ENCODE measurements at places on chromosomes 11 and 22.

- DNase-seq = no peak
Observed at GRCh38 chr11:117572671-117573070, 224.3 kb downstream of the DSCAML1 start.

DNA sequence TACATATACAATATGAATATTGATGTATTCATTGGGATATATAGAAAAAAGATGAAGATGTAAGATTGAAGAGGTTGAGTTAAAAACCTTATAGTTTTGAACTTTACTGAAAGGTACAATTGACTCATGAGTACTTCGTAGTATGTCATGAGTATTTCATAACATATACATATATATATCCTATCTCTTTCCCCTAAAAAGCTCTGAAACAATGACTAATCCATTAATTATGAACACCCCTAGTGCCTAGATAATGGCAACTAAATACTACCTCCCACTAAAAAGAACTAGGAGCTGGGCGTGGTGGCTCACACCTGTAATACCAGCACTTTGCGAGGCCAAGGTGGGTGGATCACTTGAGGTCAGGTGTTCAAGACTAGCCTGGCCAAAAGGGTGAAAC is 31.5 kb downstream of the SLC35F2 start:
- DNase-seq = no peak

DNA sequence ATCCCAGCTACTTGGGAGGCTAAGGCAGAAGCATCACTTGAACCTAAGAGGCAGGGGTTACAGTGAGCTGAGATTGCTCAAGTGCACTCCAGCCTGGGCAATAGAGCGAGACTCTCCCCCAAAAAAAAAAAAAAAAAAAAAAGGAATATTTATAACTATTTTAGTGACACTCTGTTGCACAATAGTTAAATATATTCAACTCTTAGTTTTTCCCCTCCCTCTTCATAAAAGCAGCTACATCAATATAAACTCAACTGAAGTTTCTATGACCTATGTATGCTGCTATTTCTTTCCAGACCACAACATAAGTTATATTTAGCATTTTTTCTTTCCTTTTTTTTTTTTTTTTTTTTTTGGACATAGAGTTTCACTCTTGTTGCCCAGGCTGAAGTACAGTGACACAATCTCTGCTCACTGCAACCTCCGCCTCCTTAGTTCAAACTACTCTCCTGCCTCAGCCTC is 19.2 kb downstream of the CELF1 start:
- no peak for DNase-seq

GRCh38 chr22:19565382-19566278 is 41.4 kb upstream of the CLDN5 start:
- no peak for DNase-seq

GRCh38 chr11:72848846-72849466 is 34.7 kb downstream of the ATG16L2 start:
- peak; percentile 37 for DNase-seq

DNA sequence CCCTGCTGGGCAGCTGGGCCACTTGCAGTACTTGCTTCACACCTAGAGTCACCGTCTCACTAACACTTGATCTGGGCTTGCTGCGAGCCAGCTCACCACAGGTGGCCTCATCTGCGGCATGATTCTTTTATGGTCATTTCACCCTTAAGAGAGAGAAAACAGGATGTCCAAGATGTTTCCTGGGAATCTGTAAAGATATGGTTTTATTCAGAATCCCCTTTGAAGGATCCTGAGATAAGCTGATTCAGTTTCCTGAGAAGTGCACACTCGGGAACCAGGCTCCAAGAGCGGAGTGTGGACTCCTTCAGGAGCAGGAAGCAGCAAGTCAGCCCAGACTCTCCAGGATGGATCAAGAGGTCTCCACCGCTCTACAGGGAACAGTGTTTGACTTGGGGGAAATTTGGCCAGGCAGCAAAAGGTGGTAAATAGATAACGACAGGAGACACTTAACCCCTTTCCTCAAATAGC is 21.8 kb upstream of the TP53AIP1 start:
- DNase-seq = no peak

GRCh38 chr11:134460881-134461280 is 48.8 kb upstream of the B3GAT1 start:
- DNase-seq = no peak

DNA sequence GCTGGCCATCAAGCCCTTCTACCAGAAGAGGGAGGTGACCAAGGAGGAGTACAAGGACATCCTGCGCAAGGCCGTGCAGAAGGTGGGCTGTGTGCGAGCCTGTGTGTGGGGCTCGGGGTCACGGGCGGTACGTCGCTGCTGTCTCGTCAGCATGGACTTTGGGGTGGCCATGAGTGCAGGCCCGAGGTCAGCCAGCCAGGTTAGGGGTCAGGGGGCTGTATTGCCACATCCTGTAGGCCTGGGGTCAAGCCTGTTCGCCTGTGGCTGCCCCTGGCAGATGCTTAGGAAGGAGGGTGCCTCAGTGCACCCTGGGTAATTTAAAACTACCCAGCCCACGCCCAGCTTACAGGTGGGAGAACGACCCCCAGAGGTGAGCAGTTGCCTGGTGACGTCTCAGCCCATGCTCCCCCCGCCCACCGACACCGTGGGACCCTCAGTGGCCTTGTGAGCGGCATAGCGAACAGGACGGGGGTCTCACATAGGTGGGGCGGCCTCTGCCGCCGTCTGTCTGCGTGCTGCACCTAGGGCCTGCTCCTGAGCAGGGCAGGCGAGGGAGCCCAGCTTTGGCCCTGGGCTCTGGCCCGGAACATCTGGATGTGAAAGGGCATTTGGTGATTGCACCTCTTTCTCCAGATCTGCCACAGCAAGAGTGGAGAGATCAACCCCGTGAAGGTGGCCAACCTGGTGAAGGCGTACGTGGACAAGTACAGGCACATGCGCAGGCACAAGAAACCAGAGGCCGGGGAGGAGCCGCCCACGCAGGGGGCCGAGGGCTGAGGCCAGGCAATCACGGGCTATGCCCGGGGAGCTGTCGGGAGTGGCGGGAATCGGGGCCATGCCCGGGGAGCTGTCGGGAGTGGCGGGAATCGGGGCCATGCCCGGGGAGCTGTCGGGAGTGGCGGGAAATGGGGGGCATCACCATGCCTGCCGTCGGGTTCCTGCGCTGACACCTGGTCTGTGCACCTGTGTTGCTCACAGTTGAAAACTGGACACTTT is 4.5 kb downstream of the IRF7 start:
- no peak for DNase-seq

- no peak for DNase-seq
Observed at GRCh38 chr11:47923667-47924066, 56.7 kb upstream of the PTPRJ start.

- DNase-seq = peak; percentile 78
Observed at GRCh38 chr11:130583801-130584211, 135.4 kb downstream of the ADAMTS15 start.

DNA sequence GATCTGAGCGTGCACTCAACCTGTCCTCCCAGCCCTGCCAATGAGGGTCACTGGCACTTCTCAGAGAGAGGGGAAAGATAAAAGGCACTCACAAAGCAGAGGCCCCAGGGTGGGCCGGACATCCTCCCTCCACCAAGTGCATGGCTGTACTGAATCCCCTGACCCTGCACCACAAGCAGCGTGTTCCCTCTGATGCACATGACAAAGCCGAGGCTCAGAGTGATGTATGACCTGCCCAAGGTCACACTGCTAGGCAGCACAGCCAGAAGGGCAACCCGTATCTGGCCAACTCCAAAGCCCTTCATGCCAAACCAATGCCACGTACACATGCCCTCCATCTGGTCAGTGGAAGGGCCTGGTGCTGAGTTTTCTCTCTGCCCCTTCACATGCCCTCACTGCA is 22.1 kb downstream of the SPATA19 start:
- DNase-seq = no peak

- DNase-seq = no peak
Observed at GRCh38 chr11:67998150-67999045, 5.5 kb downstream of the UNC93B1 start.

DNA sequence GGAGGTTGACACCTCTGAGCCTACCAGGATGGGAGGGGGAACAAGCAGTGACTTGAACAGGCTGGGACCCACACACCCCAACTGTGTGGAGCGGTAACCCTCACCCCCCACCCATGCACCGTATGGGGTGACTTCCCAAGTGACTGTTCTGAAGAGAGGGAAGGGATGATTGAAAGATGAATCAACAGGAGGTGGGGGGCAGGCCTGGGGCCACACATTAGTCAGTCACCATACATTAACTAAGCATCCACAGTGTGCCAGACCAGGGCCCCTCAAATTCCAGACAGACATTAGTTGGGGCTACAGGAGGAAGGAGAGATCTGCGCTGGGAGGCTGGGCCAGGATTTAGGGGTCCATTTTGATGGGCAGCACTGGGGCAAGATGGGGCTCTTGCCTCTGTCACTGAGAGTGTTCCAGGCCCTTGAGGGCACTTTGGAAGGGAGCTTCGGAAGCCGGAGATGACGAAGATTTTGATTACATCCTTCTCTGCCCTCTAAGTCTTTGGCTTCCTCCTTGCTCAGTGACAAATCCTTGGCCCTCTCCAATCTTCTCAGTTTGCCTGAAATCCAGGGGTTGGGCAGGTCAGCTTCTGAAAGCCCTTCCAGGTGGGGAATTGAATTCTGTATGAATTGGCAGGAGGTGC is 966 bp downstream of the SMTN start:
- DNase-seq = no peak

- DNase-seq = peak; percentile 79
Observed at GRCh38 chr11:70302419-70302752, 31.9 kb downstream of the PPFIA1 start.

- DNase-seq = no peak
Observed at GRCh38 chr11:116428638-116428975, 344.2 kb downstream of the BUD13 start.

GRCh38 chr22:17855572-17856290 is 81.5 kb upstream of the BID start:
- no peak for DNase-seq

DNA sequence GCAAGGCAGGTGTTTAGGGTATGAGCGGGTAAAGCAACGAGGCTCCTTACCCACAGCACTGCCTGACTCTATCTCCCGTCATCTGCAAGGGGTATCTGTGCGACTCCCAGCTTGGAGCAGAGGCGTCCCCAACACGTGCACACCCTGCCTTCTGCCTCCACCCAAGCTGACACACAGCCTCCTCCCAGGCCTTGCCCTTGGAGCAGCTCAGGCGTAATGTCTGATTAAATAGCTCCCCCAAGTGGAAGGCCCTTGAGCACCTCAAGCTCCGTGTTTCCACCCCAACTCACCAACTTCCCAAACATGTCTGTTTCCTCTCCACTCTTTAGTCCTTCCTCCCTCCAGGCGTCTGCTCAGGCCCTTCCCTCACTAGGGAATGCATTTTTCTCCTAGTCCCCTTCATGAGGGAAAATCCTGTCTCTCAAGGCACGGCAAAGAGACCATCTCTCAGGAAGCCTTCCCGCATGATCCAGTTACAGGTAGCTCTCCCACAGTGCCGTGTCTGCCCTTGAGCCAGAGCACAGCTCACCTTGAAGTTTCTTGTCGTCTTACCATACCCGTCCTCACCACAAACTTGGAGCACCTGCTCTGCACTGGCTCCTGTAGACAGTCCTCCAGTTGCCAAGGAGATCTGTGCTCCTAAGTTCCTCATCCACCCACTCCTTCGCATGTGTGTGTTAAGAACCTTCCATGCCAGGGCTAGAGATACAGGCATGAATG is 15.8 kb downstream of the CYB5R2 start:
- DNase-seq = peak; percentile 61

- no peak for DNase-seq
Observed at GRCh38 chr11:12247543-12248254, 129.7 kb upstream of the PARVA start.

DNA sequence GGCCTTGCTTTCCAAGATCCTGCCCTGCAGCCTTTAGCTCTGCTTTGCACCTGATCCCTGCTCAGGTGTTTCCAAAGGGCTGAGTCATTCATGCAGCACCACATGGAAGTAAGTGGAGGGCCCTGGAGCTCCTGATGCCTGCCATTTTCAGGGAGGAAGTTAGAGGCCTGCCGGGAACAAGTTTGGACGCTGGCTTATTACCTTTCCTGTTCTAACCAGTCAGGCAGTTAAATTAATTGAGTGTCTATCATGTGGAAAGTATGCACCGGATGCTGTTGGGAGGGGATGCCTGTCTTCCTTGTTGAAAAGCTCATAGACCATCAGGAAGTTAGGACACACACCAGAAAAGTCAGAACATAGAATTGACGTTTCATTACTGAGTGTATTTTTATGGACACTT is 73.7 kb upstream of the PLET1 start:
- no peak for DNase-seq

DNA sequence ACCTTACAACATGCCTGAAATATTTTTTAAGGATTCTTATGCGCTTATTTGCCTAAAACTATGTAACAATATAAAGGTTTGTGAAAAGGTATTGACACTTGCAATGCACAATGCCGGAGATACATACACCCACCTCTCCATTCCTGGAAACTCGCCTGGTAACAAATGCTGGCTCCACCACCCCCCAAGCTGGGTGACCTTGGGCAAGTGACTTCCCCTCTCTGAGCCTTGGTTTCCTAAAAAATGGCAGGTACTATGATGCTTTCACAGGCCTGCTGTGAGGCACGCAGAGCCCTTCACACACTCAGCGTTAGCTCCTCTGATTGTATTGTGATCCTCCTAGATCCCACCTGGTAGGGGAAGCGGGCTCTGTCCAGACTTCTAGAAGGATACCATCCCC is 2.3 kb downstream of the GAL3ST1 start:
- DNase-seq = no peak

- no peak for DNase-seq
Observed at GRCh38 chr11:84855508-84856245, 771.5 kb downstream of the DLG2 start.

DNA sequence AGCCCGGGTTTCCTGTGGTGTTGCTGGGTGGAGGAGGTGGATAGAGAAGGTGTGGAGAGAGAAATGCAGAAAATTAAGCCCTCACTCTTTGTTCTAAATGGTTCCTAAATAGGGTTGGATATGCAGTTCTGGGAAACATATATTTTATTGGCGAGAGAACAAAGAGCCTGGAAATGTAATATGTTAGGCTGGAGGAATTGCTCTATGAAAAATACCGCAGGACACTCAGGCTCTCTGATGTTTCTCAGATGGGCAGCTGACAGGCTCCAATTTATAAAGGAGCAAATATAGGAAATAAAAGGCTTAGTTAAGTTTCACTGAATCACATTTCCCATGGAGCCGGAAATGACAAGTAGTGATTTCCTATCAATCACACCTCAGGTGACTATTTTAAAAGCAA is 428.0 kb downstream of the TMEM135 start:
- DNase-seq = no peak

DNA sequence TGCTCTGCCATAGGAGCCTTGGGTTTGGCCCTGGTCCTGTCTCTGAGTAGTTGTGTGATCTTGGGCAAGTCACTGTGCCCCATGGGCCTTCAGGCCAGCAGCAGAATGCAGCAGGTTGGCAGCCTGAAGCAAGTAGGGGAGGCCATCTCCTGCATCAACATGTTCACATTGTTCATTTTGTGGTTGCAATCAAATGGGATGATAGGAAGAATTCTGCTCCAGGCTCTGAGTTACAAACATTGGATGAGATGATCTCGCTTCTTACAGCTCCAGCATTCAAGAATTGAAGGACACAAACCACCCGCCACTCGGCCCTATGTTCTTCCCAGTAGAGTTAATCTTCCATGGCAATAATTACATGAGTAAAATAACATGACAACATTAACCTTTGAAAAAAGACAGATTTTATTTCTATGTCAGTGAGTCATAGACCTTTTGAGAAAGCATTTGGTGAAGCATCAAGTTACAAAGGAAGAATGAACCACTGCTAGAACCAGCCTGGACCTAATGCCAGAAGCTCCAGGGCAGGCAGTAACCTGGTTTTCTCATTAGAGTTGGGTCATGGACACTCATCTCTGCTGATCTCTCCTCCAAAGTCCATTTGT is 308.3 kb upstream of the NCAM1 start:
- no peak for DNase-seq

GRCh38 chr11:44709966-44710365 is 16.8 kb upstream of the TSPAN18 start:
- DNase-seq = no peak
